ENCODE measurements at places on chromosomes 3 and 15. TPM values are rescaled to one million over a fixed set of nuclear protein-coding genes. Genes with fewer than 3 reads are reported as not detected.
A peak's percentile ranks its signal among the peaks of the same experiment; 100 is the strongest.

Gene FGF7
- total RNA-seq: not detected

Gene TUSC7
- not detected for total RNA-seq

Gene COX5A
- total RNA-seq: 47.9 TPM

Gene SPTBN5
- total RNA-seq: 1.7 TPM

Gene PRKCI
- total RNA-seq: 9.0 TPM

Gene IL17RE
- 2.1 TPM for total RNA-seq

DNA sequence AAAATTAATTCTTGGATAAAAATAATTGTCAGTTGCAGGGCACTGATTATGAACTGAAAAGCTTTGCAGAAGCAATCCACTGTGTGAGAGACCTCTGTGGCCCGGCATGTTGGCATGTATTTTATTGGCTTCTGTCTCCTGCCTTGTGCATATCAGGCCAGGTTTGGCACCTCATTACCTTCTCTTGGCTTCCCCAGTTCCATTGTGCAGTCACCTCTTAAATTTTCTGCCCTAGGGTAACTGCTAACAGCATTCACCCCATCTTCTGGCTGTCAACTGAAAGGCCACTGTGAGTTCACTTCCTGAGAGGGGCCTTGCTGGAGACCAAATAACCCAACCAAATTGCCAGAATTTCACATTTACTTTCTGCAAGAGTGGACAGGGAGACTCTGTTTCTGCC, 92.7 kb upstream of the RARB start:
- no peak overlapping the region for H3K27ac ChIP-seq
- no peak for DNase-seq
- H3K4me3 ChIP-seq: no peak overlapping the region
- H3K36me3 ChIP-seq: no peaks in the 10 kb centered on the region

GRCh38 chr15:81254916-81255290, 58.2 kb downstream of the IL16 start:
- no peak for DNase-seq
- no peak overlapping the region for H3K4me3 ChIP-seq
- no peaks in the 10 kb centered on the region for H3K36me3 ChIP-seq
- no peak overlapping the region for H3K27ac ChIP-seq

DNA sequence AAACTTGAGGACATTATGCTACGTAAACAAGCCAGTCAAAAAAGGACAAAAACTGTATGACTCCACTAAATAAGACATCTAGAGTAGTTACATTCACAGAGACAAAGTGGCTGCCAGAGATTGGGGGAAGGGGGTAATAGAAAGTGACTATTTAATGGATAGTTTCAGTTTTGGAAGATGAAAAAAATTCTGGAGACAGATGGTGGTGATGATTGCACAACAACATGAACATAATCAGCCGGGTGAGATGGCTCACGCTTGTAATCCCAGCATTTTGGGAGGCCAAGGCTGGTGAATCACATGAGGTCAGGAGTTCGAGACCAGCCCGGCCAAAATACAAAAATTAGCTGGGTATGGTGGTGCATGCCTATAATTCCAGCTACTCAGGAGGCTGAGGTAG, 40.6 kb downstream of the DPP8 start:
- peaks cover 18% of the 10 kb centered on the region for H3K36me3 ChIP-seq
- no peak overlapping the region for H3K4me3 ChIP-seq
- H3K4me1 ChIP-seq: no peaks in the 10 kb centered on the region
- no peak for DNase-seq
- H3K27ac ChIP-seq: no peak overlapping the region

DNA sequence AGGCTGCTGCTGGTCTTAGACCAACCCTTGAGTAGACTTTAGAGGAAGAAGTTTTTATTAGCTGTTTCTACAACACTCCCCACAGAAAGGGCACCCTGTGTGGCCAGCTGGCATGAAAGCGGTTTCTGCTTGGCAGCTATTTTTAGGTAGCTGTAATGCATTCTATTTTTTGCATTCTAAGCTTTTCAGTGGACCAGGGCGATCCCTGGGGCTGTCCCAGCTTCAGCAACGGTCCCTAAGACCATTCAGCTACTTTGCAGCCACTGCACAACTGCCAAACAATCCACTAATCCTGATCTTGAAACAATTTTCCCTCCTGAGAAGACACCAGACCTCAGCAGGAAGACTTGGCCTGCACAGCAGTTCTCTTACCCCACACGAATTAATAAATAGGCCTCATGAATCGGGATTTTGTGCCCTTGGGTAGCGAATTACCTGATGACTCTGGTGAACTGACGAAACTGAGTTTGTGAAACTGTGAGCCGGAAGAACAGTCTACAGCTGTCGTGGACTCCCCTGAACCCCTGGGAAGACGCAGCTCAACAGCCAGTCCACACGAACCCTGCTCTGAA, 14.6 kb upstream of the TFRC start:
- DNase-seq: no peak
- peaks cover 9% of the 10 kb centered on the region for H3K4me1 ChIP-seq
- H3K36me3 ChIP-seq: no peaks in the 10 kb centered on the region
- no peaks in the 10 kb centered on the region for H3K27me3 ChIP-seq
- H3K4me3 ChIP-seq: no peak overlapping the region

DNA sequence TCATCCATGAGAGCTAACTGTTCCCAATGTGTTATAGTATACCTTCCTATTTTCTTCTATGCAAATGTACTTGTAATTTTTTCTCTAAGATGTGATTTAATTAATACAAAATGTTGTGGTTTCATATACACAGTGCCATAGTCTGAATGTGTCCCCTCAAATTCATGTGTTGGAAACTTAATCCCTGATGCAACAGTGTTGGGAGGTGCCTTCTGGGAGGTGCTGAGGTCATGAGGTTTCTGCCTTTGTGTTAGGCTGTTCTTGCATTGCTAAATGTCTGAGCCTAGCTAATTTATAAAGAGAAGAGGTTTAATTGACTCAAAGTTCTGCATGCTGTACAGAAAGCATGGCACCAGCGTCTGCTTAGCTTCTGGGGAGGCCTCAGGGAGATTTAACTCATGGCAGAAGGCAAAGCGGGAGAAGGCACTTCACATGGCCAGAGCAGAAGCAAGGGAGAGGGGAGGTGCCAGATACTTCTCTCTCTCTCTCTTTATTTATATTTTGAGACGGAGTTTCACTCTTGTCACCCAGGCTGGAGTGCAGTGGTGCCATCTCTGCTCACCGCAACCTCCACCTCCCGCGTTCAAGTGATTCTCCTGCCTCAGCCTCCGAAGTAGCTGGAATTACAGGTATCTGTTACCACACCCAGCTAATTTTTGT, 34.7 kb upstream of the BNIP2 start:
- peaks cover 13% of the 10 kb centered on the region for H3K4me1 ChIP-seq
- peak overlapping the region; percentile 31 for H3K27ac ChIP-seq
- H3K36me3 ChIP-seq: no peaks in the 10 kb centered on the region
- H3K4me3 ChIP-seq: no peak overlapping the region
- DNase-seq: no peak

DNA sequence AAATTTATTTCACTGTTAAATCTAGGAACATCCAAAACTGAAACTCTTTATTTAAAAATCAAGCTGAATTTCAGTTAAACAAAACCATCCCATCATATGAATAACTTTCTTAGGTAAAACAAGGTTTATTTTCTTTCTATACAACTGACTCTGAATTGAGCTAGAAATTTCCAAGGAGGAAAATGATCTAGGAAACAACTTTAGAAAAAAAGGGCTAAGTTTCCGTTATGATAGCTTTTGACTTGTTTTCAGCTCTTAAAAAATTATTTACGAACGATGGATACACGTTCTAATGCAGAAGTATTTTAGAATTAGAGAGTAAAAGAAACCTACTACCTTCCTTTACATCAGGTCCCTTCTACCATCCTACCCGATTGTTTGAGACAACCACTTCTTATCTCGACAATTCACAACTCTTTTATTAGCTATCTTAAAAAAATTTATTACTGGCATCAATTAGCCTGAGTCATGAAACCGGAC, 1.8 kb upstream of the IGF1R start:
- DNase-seq: no peak
- no peaks in the 10 kb centered on the region for H3K36me3 ChIP-seq
- H3K27me3 ChIP-seq: peaks cover 10% of the 10 kb centered on the region
- no peak overlapping the region for H3K4me3 ChIP-seq
- no peak overlapping the region for H3K27ac ChIP-seq

GRCh38 chr3:160150066-160150465, 75.2 kb upstream of the C3orf80 start:
- H3K27me3 ChIP-seq: no peaks in the 10 kb centered on the region
- H3K36me3 ChIP-seq: no peaks in the 10 kb centered on the region
- H3K4me1 ChIP-seq: no peaks in the 10 kb centered on the region
- DNase-seq: no peak
- no peak overlapping the region for H3K27ac ChIP-seq

GRCh38 chr15:51776952-51777569, 25.7 kb downstream of the TMOD2 start:
- no peak overlapping the region for H3K4me3 ChIP-seq
- no peaks in the 10 kb centered on the region for H3K36me3 ChIP-seq
- no peaks in the 10 kb centered on the region for H3K27me3 ChIP-seq
- DNase-seq: peak; percentile 53

- no peaks in the 10 kb centered on the region for H3K36me3 ChIP-seq
- H3K4me3 ChIP-seq: no peak overlapping the region
- no peaks in the 10 kb centered on the region for H3K4me1 ChIP-seq
- H3K27ac ChIP-seq: no peak overlapping the region
- no peaks in the 10 kb centered on the region for H3K27me3 ChIP-seq
- DNase-seq: no peak
These were observed 404.4 kb upstream of the NECTIN3 start for GRCh38 chr3:110667216-110667615.

GRCh38 chr3:107506458-107506857, 16.3 kb upstream of the BBX start:
- H3K36me3 ChIP-seq: no peaks in the 10 kb centered on the region
- no peak overlapping the region for H3K4me3 ChIP-seq
- H3K4me1 ChIP-seq: no peaks in the 10 kb centered on the region
- H3K27me3 ChIP-seq: no peaks in the 10 kb centered on the region

GRCh38 chr3:157436583-157437291, at the start of gene PTX3:
Gene PTX3, plus strand, starts transcription at chr3:157436850. Its CDS starts 84 bp downstream, at chr3:157436934.
- peak within 1 kb of the TSS; percentile 61 for H3K4me3 ChIP-seq
- H3K36me3 ChIP-seq: no peaks in the 10 kb centered on the region
- peaks cover 13% of the 10 kb centered on the region for H3K4me1 ChIP-seq
- no peak for DNase-seq
- no peaks in the 10 kb centered on the region for H3K27me3 ChIP-seq

GRCh38 chr3:15535732-15536131, 14.2 kb upstream of the COLQ start:
- no peak for DNase-seq
- no peak overlapping the region for H3K4me3 ChIP-seq
- H3K4me1 ChIP-seq: no peaks in the 10 kb centered on the region
- no peaks in the 10 kb centered on the region for H3K27me3 ChIP-seq

DNA sequence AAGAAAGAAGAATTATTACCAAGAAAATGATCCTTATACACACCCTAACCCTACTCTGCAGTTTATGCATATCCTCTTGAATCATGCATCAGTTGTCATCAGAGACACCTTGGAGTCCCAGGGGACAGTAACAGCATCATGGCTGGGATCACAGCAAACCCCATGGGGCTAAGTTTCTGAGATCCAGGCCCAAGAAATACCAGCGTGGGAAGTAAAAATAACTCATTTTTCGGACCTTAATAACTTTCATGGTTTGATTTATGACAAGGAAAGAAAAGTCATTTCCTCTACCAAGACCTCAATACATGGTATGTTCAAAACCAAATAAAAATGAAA, 38.8 kb upstream of the B3GNT5 start:
- H3K27ac ChIP-seq: no peak overlapping the region
- peaks cover 1% of the 10 kb centered on the region for H3K4me1 ChIP-seq
- H3K4me3 ChIP-seq: no peak overlapping the region

Data from liver (tissue), 10 donors.